ENCODE measurements at places on chromosomes 3 and 15.

DNA sequence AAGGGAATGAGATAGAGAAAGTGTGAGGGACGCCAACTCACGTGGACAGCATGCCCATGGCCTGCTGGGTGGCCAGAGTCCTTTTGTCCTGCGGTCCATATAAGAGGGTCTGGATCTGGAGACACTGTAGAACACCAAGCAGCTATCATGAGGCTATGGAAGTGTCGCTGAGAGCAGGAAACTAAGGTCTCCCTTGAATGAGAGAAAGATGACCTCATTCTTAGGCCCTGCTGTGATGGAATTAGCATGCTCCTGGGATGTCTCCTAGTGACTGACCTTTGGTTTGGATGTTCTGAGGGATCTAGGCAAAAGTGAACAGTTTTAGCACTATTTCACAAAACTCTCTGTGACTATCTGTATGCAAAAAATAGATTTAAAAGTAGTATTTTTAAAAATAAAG lies 34.4 kb downstream of the SYNM start:
- no peak for DNase-seq

DNA sequence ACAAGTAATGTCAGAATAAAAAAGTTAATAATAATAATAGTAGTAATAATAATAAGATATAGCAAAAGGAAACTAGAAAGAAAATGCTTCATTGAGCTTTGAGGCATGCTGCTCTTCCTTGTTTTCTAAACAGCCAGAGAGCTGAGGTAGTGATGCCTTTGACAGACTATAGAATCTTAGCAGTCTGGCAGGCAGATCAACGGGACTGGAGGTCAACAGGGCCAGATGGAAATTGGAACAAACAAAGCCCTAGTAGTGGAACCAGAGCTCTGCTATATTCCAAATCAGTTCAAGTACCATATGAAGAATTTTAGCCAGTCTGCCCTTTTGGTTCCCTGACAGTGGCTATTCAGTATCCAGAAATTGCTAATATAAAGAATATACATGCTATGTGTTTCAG lies 278.6 kb downstream of the NLGN1 start:
- no peak for DNase-seq

GRCh38 chr15:33148129-33148751 lies 46.3 kb downstream of the FMN1 start:
- no peak for DNase-seq

DNA sequence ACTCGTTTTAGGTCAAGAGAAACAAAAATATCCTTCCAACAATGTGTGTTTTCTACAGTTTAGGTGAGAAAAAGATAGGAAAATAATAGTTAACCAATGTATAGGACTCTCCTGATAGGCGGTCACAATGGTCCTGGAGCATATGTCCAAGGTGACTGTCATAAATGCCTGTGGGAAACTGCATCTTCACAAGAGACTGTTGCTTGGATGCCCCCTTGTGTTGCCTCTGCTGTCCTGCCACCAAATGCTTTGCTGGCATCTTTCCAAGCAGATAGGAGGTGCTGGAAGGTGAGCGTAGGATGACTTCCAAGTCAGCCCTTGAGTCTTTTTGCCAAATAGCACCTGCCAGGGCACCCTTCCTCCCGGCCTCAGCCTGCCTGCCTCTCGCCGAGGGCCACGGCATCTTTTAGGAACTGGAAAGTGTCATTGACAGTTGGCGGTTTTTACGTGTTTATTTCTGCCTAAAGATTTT lies 24.1 kb upstream of the SACM1L start:
- DNase-seq = peak; percentile 20

- DNase-seq = no peak
Measured at GRCh38 chr3:152564459-152564858, 270.5 kb upstream of the P2RY1 start.

DNA sequence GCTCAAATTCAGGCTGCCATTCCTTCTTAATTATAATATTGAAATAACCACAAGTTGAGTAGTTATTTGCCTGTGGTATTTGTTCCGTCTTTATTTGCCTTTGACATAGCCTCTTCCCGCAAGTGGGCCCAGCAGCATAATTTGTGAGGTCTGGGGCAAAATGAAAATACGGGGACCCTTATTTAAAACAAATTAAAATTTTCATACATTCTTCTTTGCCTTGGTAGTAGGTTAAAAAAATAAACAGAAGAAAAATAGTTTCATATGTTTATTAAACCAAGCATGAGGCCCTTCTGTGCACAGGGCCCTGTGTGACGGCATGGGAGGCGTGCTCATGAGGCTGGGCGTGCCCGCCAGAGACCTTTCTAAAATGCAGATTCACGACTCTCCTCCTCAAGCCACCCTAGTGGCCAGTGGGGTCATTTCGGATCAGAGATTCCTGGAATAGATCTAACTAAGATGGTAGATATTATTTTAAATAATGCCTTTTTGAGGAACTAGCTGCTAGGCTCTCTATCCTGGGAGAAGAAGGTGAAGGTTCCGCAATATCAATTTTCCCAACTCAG lies 35.4 kb downstream of the MASP1 start:
- DNase-seq = no peak

- DNase-seq = no peak
Measured at GRCh38 chr3:14152233-14152962, 26.0 kb downstream of the XPC start.

DNA sequence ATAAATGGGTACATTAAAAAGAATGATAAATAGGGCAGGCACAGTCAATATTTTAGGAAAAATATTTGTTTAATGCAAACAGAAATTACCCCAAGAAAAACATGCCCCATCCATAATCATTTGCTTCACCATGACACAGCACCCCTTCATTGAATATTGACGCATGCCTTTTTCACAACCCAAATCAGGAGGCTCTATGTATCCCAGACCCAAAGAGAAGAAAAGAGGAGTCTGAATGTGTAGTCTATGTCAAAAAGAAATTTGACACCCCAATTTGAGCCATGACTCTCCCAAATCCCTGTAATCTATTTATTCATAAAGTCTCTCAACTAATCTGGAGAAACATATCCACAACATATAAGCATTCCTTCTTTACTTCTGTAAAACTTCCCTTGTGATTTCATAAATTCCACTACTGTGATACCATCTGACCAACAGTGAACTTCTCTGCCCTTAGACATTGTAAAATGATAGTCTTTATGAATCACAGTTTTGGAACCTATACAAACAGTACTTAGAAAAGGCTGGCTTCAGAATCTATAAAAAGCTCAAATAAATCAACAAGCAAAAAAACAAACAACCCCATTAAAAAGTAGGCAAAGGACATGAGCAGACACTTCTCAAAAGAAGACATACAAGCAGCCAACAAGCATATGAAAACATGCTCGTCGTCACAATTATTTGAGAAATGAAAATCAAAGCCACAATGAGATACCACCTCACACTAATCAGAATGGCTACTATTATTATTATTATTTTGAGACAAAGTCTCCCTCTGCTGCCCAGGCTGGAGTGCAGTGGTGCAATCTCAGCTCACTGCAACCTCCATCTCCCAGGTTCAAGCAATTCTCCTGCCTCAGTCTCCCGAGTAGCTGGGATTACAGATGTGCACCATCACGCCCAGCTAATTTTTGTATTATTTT lies 53.4 kb upstream of the XRN1 start:
- DNase-seq = no peak

- no peak for DNase-seq
Measured at GRCh38 chr3:111811811-111812210, 47.3 kb upstream of the PHLDB2 start.

DNA sequence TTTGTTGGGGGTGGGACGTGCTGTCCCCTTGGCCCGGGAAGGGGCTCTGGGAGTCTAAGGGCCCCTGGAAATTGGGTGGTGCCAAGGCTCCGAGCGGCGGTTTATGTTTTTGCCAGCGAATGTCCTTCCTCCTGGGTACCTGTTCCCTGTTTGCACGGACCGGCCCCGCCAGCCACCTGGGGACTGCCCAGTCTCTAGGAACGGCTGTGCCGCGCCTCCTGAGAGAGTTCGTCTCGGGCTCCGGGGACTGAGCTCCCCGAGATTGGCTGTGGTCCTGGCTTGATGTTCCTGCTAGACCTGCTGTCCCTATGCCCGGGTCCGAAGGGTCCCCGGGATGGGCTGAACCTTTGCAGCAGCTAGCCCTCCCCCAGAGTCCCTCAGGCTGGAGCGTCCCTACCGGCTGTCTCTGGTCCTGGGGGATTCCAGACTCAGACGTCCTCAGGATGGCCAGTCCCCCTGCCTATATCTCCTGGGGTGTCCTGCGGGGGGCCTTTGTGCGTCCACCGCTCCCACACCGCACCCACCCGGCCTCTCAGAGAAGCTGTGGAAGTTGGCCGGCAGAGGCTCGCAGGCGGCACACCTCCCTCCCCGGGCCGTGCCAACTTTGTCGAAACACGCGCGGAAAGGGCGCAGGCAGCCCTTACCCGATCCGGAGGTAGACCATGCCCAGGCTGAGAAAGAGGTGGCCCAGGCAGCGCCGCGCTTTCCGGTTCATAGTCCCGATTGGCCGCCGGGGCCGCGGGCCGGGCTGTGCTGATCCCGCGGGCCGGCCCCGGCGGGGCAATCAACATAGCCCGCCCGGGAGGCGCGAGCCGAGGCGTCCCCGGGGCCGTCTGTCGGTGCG lies 547 bp downstream of the WNT7A start:
- DNase-seq = peak; percentile 50

DNA sequence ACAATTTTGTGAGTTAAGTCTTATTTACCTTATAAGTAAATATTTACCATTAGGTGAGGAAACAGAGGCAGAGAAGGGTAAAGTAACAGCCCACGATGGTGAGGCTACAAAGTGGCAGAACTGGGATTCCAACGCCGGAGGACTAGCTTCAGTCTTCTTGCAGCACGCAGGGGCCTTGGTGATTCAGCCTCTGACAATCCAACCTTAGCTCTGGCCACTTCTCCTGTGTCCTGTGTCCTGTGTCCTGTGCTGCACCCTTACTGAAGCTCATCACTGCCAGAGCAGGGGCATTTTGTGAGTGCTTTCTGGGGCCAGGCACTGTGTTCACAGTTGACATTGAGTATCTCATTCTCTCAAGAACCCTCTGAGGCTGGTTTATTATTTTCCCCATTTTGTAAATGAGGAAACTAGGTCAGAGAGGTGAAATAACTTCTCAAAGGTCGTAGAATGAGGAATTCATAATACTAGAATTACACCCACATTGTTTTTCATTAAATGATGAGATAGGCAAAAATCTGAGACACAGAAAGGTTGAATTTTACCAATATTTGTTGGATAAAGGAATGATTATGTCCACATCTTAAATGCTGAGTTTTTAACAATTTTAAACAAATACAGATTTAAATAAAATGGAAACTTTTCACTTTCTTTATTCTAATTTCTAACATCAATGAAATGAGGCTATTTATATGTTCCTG lies 215.9 kb downstream of the BBX start:
- no peak for DNase-seq

DNA sequence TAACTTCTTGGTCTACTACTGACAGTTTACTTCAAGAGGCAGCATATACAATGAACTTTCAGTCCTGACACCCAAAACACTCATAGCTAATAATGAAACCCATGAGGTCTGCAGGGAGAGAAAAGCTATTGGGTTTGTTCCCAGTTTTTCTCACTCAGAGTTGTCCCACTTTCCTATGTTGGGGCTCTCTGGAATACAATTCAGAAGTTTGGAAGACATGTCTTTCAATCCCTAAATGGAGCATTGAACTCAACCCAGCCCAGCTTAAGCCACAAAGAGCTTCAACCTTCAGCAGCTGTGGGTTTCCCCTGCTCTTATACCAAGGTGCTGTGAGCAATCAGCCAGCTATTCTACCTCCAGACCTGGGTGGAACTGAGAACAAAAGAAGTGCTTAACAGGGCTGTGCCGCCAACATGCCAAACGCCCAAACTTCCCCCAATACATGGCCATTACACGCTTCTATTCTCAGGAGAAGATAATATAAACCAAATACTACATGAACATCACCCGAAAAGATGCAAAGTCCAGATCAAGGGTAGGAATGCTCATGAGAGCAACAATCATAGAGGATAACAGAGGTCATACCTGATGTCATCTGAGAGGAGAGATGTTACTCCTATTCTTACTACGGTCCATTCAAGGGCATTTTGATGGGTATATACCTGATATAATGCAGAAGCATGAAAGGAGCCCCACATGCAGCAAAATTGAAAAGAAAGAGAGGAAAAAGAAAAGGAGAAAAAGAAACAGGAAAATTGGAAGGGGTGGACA lies 131.2 kb upstream of the TGFBR2 start:
- no peak for DNase-seq

- no peak for DNase-seq
Measured at GRCh38 chr15:28953573-28954195, 67.9 kb downstream of the APBA2 start.

- no peak for DNase-seq
Measured at GRCh38 chr3:8536096-8537056, 34.8 kb downstream of the LMCD1 start.

GRCh38 chr3:183584246-183584913 lies 28.9 kb upstream of the KLHL6 start:
- DNase-seq = peak; percentile 8

- DNase-seq = no peak
Measured at GRCh38 chr3:10756546-10756945, 59.5 kb upstream of the SLC6A11 start.

GRCh38 chr15:75620058-75620820 lies 5.3 kb downstream of the SNUPN start:
- DNase-seq = no peak

- no peak for DNase-seq
Measured at GRCh38 chr15:72892986-72893385, 109.4 kb upstream of the ADPGK start.

DNA sequence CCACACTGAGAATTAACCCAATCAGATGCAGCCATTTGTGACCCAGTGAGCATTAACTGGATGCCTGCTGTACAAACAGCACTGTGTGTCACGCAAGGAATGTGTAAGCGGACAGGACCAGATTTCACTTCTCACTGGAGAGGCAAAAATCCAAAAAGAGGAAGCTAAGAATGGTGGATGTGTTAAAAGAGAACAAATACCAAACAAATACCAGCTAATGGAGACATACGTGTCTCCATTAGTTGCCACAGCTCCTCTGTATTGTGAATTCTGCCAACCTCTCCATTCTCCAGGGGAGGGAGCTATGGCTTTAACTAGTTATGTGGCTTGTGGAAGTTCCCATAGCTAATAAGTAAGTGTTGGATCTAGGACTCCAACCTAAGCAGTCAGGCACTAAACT lies 2.6 kb downstream of the LTF start:
- DNase-seq = no peak

- DNase-seq = no peak
Measured at GRCh38 chr3:149555927-149556326, 81.4 kb downstream of the TM4SF4 start.

DNA sequence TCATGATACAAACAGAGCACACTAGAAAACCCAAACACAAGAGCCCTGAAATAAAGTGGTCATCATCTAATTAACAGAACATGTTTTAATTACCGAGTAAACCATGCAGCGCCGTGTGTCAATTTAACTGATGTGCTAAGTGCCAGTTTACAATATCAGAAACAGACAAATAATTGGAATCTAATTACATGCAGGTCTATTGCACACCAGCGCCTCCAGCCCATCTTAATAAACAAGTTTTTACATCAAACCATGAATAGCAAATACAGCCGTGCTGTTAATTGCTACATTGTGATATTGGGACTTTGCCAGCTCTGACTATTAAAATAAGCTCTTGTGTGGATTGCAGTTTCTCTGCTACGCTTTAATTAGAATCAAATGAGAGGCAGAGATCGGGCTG lies 510.2 kb upstream of the MDFIC2 start:
- no peak for DNase-seq

GRCh38 chr3:14989943-14990779 lies 42.8 kb downstream of the NR2C2 start:
- peak; percentile 6 for DNase-seq

Data from nephron progenitor cell (in vitro differentiated cells).